ENCODE measurements at places on chromosomes 3 and 15. TPM values are rescaled to one million over a fixed set of nuclear protein-coding genes. Genes with fewer than 3 reads are reported as not detected.

The C15orf39 gene
- 4.3 TPM for total RNA-seq

The GPR160 gene
- total RNA-seq: 25.9 TPM

The ADCY5 gene
- 25.1 TPM for total RNA-seq

The GAP43 gene
- total RNA-seq: 9.7 TPM

DNA sequence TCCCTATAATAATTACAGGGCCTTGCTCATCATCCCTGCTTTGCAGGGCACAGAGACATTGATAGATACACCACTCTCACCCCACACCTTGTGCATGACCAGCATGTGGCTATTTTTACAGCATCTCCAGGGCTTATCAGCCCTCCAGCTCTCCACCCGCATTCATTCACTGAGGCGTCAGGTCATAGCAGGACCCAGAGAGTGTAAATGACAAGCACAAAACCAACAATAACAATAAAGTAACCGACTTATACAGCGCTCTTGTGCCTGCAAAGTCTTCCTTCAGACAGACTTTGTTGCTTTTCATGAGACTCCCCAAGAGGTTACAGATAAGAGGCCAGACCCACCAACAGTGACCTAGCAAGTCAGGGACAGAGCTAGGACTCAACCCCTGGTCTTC, 80.7 kb downstream of the TLE3 start:
- no peak for DNase-seq

DNA sequence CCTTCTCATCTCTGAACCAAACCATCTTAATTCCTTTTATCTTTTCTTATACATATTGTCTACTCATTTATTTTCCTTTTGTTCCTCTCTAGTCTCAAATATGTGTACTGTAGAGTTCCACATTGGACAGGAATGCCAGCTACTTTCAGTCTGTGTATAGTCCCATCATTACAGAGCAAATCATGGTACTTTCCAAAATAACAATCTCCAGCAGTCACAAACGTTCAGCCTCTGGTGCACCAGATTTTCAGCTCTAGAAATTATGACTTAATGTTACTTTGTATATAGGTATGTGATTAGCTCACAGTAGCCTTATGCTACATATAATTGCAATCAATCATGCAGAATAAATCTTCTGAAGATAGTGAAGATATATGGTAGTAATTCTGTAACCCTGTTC, 32.5 kb upstream of the TM4SF4 start:
- DNase-seq: no peak

GRCh38 chr3:99627062-99627826, 11.2 kb upstream of the COL8A1 start:
- no peak for DNase-seq

DNA sequence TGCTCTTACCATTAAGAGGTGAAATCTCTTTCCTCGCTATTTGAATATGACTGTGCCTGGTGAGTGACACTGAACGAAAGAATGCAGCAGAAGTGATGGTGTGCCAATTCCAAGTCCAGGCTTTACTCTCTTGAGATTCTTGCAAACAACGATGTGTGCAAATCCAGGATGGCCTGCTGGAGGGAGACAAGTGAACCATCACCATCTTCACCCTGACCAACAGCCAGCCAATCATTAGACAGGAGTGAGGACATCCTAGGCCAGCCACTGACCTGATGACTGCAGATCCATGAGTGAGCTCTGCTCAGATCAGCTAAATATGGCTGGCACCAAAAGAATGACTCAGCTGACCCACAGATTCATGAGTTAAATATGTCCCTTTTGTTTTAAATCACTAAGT, 878.0 kb downstream of the PDCD6IP start:
- DNase-seq: no peak

DNA sequence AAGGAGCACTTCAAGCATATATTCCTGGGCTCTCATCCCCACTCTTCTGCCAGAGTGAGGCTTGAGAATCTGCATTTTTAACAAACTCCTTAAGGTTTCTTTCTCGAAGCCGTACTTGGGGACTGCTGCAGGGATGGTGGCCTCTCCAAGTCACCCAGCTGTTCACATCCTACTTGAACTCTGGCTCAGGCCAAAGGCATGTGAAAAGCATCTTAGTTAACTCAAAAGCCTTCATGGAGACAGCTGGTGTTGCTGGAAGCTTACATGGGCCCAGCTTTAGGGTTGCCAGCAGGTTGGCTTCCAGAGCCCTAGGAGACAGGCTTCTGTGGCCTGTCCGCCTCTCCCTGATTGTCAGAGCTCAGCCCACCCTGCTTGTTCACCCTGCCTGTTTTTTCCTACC, 139.2 kb downstream of the THSD4 start:
- DNase-seq: no peak

DNA sequence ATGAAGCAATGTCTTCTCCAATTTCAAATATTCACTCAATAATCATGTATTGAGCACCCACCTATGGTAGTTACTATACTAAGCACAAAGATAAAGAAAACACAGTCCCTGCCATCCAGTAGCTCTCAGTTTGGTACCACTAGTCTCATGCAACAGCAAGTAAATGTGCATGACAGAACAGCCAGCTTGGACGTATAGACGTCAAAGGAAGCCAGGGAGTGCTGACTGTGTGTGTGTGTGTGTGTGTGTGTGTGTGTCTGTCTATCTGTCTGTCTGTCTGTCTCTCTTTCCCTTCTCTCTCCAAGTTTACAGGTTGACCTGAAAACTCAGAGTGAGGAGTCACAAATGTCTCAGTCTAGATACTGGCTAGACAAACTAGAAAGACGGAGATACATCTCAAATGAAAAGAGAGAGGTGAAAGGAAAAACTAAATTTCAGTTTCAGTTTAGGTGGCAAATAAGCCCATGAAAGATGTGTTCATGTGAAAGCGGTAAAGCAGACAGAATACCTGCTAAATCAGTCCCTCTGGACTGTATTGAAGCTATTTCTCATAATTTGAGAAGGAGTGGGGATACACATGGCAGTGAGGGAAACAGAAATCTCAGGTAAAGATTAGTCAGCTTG, 141.1 kb upstream of the PTPRG start:
- DNase-seq: no peak

DNA sequence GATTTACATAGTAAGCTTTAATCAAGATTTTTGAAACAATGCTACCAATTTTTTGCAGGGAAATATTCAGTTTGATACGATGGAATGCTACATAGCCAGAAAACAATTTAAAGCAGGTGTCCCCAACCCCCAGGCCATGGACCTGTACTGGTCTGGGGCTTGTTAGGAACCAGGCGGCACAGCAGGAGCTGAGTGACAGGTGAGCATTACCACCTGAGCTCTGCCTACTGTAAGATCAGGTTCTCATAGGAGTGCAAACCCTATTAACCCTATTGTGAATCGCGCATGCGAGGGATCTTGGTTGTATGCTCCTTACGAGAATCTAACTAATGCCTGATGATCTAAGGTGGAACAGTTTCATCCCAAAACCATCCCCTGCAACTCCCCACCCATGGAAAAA, 322.6 kb upstream of the NECTIN3 start:
- DNase-seq: no peak

DNA sequence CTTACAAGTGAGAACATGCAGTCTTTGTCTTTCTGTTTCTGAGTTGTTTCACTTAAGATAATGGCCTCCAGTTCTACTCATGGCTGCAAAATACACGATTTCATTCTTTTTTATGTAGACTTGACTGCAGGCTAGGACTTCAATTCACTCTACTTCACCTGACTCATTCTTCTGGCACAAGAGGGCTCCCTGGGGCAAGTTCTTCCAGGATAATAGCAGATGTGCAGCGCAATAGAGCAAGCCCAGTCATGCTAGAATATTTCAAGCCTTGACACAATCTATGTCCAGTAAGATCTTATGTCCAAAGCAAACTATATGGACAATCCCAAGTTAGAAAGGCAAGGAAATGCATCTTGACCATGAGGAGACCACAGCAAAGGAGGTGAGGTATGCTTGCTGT, 211.7 kb upstream of the GADL1 start:
- no peak for DNase-seq

GRCh38 chr3:32686713-32687112, 1.7 kb downstream of the CNOT10 start:
- no peak for DNase-seq

DNA sequence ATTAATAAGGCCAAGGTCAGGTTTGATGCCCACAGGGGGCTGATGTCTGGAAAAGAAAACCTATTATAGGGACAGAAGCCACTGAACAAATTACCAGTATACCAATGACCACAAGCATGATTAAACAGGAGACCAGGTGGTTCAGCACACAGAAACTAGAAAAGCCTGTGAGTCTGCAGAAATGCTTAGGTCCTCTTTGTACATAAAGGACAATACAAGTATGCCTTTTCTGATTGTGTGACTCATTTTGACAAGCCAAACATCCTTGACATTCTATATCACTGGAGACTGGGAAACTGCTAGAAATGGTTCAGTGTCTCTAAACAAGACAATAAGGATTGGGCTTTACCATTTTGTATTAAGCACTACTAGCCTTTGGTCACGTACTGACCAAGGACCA, 113.2 kb upstream of the MYO5C start:
- DNase-seq: no peak

DNA sequence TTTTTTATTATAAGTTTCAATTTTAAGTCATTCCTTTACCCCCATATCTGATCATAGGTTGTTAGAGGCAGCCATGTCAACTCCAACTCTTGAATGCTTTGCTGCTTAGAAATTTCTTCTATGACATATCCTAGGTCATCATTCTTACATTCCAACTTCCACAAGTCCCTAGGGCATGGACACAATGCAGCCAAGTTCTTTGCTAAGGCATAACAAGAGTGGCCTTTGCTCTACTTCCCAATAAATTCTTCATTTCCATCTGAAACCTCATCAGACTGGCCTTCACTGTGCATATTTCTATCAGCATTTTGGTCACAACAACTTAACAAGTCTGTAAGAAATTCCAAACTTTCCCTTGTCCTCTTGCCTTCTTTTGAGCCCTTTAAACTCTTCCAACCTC, 28.5 kb downstream of the TRIM42 start:
- DNase-seq: no peak

- no peak for DNase-seq
These were observed 542.5 kb upstream of the UBE2E2 start for GRCh38 chr3:22660606-22661005.

Measured in urinary bladder (tissue), 4 donors.